ENCODE measurements at places on chromosomes 4 and X.

DNA sequence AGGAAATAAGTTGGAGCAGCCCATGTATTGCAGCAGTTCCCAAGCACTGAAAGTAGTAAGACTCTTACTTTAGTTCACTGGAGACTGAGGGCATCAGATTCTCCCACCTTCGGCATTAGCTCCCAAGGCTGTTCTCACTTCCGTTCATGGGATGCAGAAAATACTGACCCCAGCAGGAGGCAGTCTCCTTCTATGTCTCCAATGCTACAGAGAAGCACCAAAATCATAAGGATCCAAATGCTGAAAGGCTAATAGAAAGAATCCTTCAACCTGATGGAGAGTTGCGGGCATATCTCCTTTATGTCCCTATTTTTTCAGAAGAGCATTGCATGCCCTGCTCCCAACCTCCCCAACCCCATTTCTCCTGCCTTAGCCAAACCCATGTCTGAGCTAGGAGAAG lies 32.4 kb downstream of the ADH7 start:
- no peak for DNase-seq

DNA sequence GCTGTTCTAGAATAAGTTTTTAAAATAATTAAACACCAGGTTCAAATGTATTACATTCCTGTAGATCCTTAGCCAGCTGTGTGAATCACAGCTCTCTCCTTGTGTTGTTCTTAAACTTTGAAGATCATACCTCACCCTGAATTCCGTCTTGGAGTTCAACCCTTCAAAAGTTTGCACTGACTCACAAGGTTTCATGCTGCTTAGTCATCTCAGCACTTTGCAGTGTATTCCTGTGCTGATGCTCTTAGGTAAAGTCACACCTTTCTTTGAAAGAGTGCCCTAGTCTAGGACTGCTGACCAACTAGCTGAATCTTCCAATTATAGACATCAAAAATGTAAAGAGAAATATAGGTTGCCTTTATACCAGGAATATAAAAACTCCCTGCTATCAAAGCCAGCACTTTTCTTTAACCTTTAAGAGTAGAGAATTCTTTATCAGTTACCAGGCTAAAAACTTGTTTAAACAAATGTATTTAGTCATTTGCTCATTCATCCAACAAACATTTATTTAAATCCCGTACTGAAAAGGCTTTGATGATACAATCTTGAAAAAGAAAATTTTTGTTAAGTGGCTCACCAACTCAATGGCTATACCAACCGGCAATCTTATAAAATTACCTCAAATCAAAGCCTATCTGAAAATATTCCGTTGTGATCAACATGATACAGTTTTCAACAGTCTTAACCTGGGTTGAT lies 169.7 kb downstream of the RAP1GDS1 start:
- DNase-seq = no peak

GRCh38 chr4:126071346-126072333 lies 756.9 kb downstream of the FAT4 start:
- no peak for DNase-seq

DNA sequence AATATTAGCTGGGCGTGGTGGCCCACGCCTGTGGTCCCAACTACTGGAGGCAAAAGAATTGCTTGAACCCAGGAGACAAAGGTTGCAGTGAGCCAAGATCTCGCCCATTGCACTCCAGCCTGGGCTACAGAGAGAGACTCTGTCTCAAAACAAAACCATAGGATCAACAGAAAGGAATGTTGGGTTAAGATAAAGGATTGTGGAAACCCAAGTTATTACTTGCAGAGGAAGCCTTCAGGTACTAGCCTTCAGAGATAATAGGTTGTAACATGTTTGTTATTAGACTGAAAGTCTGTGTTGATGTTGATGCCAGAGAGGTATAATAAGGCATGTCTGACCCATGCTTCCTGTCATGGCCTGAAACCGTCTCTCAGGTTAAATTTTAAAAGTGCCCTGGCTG lies 16.9 kb downstream of the SSX5 start:
- DNase-seq = no peak

- DNase-seq = no peak
Observed at GRCh38 chr4:171169396-171169795, 643.8 kb upstream of the GALNTL6 start.

DNA sequence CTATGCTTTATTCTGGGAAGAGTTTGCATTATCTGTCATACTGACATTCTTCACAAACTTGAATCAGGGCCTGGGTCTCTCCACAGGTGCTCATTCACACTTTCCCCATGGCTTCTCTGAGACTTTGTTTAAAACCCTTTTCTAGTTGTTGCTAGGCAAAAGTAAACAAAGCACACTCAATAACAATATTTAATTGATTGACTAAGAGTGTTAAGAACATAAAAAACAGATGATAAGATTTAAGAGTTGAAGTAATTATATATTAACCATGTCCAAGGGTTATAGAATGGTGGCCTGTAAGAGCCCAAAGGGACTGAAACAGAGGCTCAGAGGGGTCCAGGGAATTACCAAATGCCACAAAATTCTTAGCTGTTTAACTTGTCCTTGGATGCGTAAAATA lies 7.1 kb downstream of the MAOA start:
- DNase-seq = no peak

GRCh38 chr4:76639288-76639687 lies 204.3 kb downstream of the SHROOM3 start:
- DNase-seq = no peak

GRCh38 chrX:133610056-133610455 lies 194.8 kb upstream of the GPC4 start:
- DNase-seq = no peak

GRCh38 chr4:188704288-188704687 lies 565.0 kb downstream of the TRIML1 start:
- DNase-seq = no peak

- DNase-seq = no peak
Observed at GRCh38 chr4:123423819-123424218, 27.2 kb downstream of the SPRY1 start.

- no peak for DNase-seq
Observed at GRCh38 chr4:124947622-124948265, 235.2 kb upstream of the ANKRD50 start.

GRCh38 chr4:94814237-94814636 lies 56.5 kb downstream of the BMPR1B start:
- no peak for DNase-seq

DNA sequence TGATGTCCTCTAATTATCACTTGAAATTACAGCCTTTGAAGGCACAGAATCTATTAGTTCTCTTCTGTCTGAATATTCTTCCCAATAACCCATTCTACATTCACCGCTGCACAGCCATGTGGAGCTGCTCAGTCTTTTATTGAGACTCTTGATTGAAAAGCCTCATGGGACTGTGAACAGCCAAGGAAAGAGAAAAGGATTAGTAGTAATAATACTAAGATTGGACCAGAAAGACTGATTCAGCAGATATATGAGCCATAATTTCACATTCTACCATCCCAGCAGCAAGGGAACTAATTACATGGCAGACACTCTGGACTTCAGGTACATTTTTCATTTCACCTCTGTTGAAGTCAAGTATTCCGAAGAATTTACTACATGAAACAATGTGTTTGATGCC lies 2471.7 kb downstream of the ARAP2 start:
- DNase-seq = no peak

DNA sequence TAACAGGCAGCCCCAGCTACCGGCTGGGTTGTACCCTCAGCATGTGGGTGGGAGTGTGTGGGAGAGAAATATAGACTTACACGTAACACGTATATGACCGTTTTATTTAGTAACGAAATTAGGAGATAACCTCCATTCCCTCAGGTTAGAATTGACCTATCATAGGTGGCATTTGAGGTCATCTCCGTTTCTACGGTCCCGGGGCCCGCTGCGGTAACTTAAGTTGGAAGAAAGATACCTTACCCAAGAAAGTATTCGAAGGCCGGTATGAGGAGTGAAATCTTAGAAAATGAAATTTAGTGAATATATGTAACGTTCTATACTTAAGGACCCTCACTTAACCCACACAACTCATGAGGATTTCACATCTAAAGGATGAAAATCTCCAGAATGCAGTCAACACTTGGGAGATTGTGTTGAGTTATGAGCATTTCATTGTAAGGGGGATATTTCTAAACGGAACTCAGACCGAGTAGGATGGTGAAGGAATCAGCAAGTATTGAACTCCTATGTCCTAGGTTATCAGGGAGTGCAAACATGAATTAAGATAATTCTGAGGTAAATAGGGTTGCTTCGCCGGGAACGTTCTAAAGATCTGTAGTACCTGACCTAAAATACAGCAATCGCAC lies 891 bp downstream of the CISD2 start:
- peak; percentile 70 for DNase-seq

- no peak for DNase-seq
Observed at GRCh38 chr4:66681962-66682361, 863.3 kb downstream of the CENPC start.

- no peak for DNase-seq
Observed at GRCh38 chrX:47241201-47242011, 8.6 kb downstream of the USP11 start.

DNA sequence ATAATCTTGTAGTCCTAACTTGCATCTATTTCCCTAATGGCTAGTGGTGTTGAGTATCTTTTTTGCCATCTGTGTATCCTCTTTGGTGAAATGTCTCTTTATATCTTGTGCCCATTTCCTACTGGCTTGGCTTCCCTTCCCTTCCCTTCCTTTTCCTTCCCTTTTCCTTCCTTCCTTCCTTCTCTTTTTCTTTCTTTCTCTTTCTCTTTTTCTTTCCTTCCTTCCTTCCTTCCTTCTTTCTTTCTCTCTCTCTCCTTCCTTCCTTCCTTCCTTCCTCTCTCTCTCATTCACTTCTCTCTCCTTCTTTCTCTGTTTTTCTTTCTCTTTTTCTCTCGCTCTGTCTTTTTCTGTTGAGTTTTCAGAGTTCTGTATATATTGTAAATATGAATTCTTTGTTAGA lies 61.5 kb upstream of the SLC4A4 start:
- DNase-seq = no peak

GRCh38 chr4:151099976-151100417 lies 569 bp downstream of the RPS3A start:
- DNase-seq = no peak

GRCh38 chr4:68267433-68267944 lies 22.0 kb upstream of the TMPRSS11B start:
- DNase-seq = no peak

DNA sequence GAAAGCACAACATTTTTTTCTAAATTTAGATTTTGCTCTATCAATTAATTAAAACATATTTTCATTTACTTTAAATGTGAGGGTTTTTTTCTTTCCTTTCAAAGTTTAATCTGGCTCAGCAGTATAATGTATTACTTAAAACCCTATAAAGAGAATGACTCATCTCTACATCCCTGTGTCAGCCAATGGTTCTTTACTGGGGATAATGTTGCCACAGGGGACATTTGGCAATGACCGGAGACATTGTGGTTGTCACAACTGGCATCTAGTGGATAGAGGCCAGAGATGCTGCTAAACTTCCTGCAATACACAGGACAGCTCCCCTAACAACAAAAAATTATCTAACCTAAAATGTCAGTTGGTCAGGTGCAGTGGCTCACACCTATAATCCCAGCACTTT lies 53.8 kb downstream of the SYNPO2 start:
- no peak for DNase-seq

DNA sequence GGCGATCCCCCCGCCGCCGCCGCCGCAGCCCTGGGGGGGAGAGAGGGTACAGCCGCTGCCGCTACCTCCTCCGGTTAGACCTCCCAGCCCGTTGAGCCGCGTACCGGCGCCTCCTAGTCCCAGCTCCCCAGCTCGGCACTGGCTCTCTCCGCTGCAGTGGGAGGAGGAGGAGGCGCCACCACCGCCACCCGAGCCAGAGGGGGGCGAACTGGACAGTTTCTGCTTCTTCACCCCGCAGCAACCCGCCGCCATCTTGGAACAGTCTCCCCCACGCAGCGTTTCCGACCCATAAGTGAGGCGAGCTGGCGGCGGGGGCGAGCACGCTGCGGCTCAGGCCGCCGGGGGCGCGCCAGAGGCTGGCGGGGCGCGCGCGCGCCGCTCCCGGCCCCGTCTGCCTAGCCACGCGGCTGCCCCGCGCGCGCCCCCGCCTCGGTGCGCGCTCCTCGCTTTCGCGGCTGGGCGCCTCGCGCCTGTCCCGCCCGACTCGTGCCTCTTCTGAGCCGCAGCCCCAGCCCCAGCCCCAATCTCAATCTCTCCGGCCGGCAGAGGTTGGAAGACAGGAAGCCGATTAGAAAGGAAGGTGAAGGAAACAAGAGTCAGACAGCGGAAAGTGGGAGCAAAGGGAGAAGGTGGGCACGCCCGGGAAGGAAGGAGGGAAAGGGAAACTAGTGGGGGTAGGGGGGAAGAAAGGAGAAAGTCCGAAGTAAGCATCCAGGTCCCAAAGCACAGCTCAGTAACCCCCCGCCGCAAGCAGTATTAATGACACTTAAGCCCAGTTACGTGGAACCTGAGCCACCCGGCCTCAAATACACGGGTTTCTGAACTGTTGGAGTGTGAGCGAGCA lies at the start of gene AMMECR1:
TSS of gene AMMECR1 (minus strand) at position 266 of the 844 bp plus-strand sequence. CDS start at position 252, 14 bp downstream.
- peak; percentile 59 for DNase-seq

GRCh38 chrX:114924423-114924822 lies 93.0 kb downstream of the IL13RA2 start:
- no peak for DNase-seq

GRCh38 chr4:3514221-3514780 lies 17.9 kb downstream of the LRPAP1 start:
- no peak for DNase-seq

DNA sequence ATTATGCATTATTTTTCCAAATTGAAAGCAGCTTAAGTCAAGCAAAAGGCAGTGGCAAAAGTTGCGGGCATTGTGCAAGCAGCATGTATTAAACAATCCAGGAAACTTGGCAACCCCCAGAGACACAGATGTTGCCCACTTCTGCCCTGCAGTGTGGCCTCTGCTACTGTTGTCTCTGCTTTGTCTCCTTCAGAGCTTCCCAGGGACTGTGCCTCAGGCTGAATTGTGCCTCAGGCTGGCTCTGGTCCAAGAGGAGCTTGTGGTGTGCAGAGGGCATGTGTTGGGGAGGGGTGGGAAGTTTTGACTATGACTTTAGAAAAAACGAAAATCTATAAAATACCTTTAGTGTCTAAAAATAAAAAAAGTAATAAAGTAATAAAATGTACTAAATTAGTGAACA lies 201.4 kb downstream of the CCSER1 start:
- no peak for DNase-seq

DNA sequence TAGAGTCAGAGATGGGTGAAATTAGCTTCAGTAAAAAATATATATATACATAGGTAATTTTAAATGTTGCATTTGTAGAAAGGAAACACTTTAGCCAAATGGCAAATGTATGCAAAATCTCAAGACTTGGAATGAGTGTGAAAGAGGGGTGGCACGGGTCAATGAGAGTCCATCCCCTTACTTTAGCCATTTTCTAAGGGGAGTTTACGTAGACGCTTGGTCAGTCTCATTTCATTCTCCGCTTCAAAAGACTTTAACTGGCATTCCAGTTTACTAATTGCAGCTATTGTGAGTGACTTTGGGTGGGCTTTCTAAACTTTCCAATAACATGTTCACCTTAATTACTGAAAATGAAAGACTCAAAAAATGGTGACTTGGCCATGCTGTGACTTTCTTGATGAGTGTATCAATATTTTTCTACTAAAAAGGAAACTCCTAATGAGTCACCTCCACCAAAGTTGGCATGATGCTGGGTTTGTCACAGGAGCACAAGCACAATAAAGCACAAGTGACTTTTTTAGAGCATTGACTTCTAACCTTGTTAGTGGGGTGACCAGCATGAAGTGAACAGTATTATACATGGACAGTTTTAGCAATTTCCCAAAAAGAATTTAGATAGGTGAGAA lies 356.0 kb upstream of the RASGEF1B start:
- DNase-seq = no peak

GRCh38 chr4:89294573-89295269 lies 12.9 kb downstream of the GPRIN3 start:
- no peak for DNase-seq

GRCh38 chrX:87425618-87426017 lies 92.0 kb upstream of the KLHL4 start:
- DNase-seq = no peak

GRCh38 chr4:183328832-183329231 lies 6.6 kb upstream of the CLDN24 start:
- DNase-seq = no peak

Data from stimulated activated CD8-positive, alpha-beta memory T cell treated with anti-CD3 and anti-CD28 coated beads, Interleukin-15, amount 100 ng/mL, for 4 hours (primary cell).